AML-193 (cell line): ENCODE measurements at places on chromosomes 16 and 17.

- DNase-seq, result no peak
Observed at GRCh38 chr17:35577830-35578196, 558 bp downstream of the PEX12 start.

- DNase-seq, result no peak
Observed at GRCh38 chr17:8337802-8338752, 1.6 kb upstream of the ODF4 start.

GRCh38 chr16:89434490-89434889, 55.9 kb downstream of the ANKRD11 start:
- no peak for DNase-seq

GRCh38 chr16:48381201-48381600, 4.0 kb downstream of the SIAH1 start:
- DNase-seq, result no peak

- DNase-seq, result no peak
Observed at GRCh38 chr16:9489835-9490467, 398.5 kb downstream of the HAPSTR1 start.

DNA sequence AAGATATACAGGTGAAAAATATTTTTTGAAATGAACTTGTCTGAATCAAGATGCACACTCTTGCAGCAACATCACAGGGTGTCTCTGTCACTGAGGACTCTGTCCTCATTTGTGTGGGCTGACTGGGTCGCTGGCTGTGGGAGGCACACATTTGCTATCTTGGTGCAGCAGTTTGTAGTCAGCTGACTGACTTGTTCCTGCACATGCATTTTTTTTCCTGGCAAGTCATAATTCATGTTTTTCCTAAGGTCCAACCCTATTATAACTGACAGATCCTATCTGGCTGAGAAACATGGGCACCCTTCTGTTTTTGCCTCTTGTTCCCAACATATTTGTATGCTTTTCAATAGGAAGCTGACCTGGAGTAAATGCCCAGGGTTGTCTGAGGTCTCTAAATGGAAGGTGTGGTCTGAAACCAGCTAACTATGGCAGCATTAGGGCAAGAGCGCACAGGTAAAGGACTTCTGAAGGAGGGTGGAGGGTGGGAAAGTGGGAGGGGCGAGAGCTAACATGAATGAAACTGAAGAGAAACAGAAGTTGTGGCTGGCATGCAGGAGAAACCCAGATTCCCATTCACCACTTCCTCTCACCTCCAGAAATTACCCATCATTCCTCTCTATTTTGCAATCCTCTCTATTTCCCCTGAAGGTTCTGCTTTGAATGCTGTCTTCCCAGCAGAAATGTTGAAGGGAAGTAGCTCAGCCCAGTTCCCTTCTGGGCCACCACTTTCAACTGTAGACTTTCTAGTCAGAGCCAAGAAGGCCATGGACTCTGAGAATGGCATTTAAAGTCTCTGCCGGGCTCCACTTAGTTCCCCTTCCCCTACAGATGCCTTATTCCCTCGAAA, 166.1 kb downstream of the PRKCA start:
- DNase-seq, result peak; percentile 96
